ENCODE measurements at places on chromosomes 11 and 22. TPM values are rescaled to one million over a fixed set of nuclear protein-coding genes. Genes with fewer than 3 reads are reported as not detected.

DNA sequence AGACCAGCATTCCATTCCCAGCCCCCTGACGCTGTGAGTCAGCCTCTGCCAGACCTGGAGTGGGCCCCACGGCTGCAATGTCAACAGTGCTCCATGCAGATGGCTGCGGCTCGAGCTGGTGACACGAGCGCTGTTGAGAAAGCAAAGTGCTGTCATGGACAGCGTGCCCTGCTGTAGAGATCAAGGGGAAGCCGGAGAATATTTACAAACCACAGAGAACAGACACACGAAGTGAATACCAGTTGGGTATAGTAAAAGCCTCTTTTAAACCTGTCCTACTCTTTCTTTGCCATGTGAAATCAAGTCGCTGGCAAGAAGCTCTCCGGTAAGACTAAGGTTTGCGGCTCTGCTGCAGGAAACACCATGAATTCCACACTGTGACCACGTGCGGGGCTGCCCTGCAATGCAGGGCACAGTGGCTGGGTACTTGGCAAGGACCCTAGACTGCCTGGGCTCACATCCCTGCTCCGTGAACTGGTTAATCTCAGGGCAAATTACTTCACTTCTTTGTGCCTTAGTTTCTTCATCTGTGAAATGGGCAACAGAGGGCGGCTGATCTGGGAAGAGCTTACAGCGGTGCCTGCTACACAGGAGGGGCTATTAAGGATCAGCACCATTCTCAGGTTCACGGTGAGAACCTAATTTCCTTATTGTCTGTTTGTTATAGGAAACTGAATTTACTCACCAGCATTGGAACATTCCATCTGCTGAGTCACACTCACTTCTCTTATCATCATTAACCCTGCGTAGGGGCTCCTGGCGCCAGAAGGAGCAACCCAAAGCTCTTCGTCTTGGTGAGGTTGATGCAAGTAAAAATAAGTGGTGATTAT is 27.8 kb upstream of the ELFN2 start:
- DNase-seq = peak; percentile 89

DNA sequence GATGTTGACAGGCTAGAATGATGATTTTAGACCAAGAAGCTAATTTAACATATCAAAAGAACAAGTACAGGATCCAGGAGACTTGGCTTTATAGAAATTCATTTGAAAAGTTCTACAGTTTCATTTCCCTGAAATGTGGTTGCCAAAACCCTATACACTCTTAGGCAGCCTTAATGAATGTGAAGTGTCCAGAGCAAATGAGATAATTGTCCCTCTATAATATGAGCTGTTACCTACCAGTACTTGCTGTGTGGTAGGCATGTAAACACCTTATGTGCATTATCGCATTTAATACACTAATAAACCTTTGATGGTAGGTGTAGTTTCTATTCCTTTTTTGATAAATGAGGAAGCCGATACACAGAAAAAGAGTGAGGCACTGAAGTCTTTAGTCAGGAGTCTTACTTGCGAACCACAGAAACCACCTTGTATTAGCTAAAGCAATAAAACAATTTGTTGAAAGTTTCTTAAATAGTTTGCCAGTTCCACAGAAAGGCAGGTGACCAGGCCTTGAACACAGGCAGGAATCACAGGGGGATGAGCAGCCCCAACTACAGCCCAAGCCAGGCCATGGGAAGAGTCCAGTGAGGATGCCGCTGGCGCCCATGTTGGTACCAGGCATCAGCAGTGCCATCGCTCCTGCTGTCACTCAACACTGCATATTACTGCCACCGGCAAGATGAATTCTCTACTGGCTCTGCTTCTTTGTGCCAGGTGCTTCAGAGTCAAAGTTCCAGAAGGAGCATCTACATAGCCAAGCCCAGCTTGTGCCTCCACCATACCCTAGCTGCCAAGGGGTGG is 81.7 kb downstream of the SWAP70 start:
- no peak for DNase-seq

DNA sequence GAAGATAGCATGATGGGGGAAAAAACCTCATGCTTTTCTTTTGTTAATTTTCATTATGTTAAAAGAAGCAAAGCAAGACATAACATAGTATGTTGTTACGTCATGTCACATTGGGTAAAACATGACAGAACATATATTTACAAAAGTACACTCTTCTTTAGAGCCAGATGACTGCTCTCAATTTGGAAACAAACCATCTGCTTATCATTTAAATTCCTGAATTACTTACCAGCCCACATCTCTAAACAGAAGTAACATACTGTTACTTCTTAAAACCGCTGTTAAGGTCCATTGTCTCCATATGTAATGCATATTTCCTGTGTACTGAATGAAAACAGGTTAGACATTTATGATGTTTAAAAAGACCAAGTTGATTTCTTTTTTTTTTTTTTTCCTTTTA is 100.0 kb downstream of the TMEM135 start:
- no peak for DNase-seq

- DNase-seq = no peak
These were observed 3.6 kb upstream of the FBXO3 start for GRCh38 chr11:33777906-33778305.

Gene NPAS4
- 0.31 TPM for polyA plus RNA-seq

Gene GPHA2
- polyA plus RNA-seq = not detected

DNA sequence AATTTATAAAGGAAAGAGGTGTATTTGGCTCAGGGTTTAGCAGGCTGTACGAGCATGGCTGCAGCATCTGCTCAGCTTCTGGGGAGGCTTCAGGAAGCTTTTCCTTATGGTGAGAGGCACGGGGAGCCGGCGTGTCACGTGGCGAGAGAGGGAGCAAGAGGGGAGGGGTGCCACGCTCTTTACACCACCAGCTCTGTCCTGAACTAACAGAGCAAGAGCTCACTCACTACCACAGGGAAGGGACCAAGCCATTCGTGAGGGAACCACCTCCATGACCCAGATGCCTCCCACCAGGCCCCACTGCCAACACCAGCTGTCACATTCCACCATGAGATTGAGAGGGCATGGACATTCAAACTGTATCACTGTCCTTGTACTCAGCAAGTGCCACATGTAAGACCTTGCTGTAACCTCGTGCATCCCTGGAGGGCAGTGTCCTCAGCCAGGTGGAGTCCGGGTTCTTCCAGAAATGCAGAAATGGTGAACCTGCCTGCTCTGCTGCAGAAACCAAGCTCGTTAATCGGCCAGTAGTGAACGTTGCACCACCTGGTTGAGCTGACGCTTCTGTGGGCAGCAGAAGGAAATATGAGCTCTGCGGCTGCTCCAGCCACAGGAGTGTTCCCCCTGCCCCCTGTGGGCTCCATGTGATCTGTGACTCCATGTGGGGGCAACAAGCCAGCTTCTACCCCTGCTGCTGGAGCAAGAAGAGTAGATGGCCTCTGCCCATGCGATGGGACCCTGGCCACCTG is 368.6 kb downstream of the TBC1D22A start:
- no peak for DNase-seq

- peak; percentile 12 for DNase-seq
These were observed 14.0 kb downstream of the OR8A1 start for GRCh38 chr11:124583781-124584180.

- no peak for DNase-seq
These were observed 423.0 kb downstream of the DYNC2H1 start for GRCh38 chr11:103532133-103532788.

Gene CALCA
- not detected for polyA plus RNA-seq

Gene ANO5
- polyA plus RNA-seq = 2.6 TPM

Gene MISFA
- 3.2 TPM for polyA plus RNA-seq

DNA sequence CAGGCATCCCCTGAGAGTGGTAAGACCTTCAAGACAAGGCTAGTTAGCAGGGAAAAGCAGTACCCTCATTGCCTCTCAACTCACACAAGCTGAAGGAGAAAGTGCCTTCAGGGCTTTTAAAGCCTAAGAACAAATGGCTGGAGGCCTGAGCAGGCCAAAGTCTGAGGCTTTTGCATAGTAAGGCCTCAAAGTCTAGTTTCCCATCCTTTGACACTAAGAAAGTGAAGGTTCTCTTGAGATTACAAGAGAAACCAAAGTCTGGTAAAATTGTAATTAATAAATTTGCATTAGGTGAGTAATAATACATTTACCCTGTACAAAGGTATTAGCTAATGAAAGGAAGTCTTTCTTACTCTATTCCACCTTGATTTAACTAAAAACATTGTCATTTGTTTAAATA is 47.0 kb upstream of the CCDC89 start:
- no peak for DNase-seq

GRCh38 chr11:65036931-65037330 is 4.1 kb upstream of the SAC3D1 start:
- no peak for DNase-seq

GRCh38 chr11:122778148-122778547 is 60.2 kb upstream of the CRTAM start:
- DNase-seq = no peak

- peak; percentile 72 for DNase-seq
These were observed 134.5 kb upstream of the NAV2 start for GRCh38 chr11:19577976-19578619.

- peak; percentile 26 for DNase-seq
These were observed 499.3 kb upstream of the TENM4 start for GRCh38 chr11:79940165-79940564.

Measured in hepatocyte (in vitro differentiated cells).